Renal cortex interstitium (tissue), 15 donors: ENCODE measurements at places on chromosomes 12 and 14.

- no peak for DNase-seq
Observed at GRCh38 chr12:6340745-6341416, 995 bp downstream of the TNFRSF1A start.

- no peak for DNase-seq
Observed at GRCh38 chr14:72332046-72332445, 399.8 kb downstream of the RGS6 start.

- DNase-seq: no peak
Observed at GRCh38 chr14:63960926-63961567, 108.2 kb downstream of the SYNE2 start.

GRCh38 chr14:68785534-68786490 lies 7.1 kb downstream of the ZFP36L1 start:
- no peak for DNase-seq

DNA sequence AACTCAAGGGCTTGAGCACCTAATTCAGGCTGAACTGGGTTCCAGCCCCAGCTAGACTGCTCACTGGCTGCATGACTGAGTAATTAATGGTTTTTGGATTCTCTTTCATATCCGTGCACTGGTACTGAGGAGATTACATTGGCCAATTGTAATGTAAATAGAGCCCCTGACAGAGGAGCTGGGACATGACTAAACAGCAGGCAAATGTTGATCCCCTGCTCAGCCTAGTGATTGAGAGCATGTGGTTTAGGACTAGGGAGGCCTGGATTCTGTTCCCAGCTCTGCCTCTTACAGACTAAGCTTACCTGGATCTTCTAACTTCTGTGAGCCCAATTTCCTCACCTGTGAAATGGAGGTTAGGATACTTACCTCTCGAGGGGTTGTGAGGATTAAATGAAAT lies 204.3 kb downstream of the ESR2 start:
- no peak for DNase-seq

DNA sequence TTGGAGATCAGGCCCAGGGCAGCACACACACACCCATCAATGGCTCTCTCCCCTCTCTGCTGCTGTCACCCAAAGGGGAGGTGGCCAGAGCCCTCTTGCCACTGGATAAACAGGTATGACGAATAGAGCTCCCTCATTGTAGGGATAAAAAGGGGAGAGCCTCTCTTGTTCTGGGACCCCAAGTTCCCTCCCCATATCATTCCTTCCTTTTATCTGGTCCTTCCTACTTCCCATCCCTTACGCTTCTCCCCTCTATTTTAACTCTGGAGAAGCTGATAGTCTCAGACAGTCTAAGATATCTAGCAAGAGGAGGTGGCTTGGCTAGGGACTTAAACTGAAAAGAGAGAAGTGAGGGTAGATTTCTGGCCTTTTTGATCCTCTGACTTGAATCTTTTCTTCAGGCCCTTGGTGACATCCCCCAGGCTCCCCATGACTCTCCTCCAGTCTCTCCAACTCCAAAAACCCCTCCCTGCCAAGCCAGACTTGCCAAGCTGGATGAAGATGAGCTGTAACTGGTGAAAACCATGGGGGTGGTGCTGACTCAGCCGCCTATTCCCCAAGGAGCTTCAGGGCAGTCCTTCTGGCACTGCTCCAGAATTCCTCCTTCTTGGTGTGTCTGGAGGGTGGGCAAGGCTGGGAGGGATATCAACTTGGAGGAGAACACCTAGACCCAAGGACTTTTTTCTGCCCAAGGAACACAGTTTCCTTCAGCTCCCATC lies 5.3 kb downstream of the ARHGEF25 start:
- no peak for DNase-seq

GRCh38 chr12:10716704-10717315 lies 6.3 kb downstream of the YBX3 start:
- DNase-seq: no peak

- no peak for DNase-seq
Observed at GRCh38 chr14:71267691-71268090, 360.4 kb downstream of the PCNX1 start.

DNA sequence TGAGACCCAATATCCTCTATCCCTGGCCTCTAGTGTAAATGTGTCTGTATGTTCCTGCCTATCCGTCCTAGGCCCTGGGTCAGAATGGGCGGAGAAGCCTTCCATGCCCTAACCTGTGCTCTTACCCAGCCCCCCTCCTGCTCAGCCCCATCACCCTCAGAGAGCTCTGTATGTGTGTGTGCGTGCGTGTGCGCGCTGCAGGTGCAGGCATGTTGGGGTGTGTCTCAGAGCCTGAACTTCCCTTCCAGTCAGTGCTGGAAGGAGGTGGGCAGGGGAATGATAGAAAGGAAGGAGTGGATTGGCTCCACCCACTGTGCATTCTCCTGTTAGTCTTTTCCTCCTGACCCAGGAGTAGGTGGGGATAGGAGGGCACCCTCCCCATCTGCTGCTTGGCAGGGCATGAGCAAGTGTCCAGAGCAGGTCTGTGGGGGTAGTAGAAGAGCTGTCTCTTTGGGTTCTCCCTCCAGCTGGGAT lies 7.2 kb downstream of the NAB2 start:
- no peak for DNase-seq

DNA sequence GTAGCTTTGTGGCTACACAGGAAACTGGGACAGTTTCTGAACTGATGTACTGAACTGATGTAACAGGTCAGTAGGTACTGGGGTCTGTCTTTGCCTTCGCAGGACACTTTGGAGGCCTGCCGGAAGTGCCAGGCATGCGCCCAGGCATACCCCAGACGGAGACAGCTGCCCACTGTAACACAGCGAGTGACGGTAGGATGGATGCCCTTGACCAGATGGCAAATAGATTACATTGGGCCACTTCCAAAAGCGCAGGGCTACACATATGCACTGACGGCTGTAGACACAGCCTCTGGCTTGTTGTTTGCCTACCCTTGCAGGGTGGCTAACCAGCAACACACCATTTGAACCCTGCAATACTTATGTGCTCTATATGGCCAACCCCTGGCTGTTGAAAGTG lies 94.1 kb upstream of the TMPO start:
- no peak for DNase-seq

- DNase-seq: no peak
Observed at GRCh38 chr12:131375261-131375971, 335.5 kb upstream of the SFSWAP start.

DNA sequence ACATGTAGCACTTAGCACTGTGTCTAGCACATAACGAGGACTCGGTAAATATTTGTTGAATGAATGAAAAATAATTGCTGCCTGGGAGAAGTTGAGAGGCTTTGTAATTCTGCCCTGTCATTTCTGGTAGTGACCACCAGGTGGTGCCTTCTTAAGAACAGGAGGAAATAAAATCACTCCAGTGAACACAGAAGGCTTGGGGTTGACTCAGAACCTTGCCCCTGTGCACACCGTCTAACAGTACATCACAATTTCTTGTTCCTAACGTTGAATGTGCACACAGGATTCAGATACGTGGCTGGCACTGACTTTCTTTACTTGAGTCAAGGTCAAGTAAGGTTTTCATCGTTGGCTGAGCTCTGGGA lies 91.8 kb downstream of the RGS6 start:
- peak; percentile 17 for DNase-seq

DNA sequence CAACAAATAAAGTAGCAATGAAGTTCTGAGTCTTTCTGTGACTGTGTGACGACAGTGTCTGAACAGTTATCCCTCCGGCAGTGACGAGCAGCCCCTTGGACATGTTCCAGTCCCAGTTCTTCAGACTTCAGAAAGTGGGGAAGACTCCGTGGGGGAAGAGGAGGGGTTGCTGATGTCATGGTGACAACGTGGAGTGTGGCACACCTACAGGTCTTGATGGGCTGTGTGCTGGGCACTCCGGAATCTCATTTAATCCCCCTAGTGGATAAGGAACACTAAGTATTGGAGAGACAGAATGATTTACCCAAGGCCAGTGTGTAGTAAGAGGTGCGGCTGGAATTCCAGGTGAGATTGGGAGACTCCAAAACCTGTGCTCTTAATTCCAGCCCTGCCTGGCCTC lies 280.2 kb downstream of the CACNA1C start:
- DNase-seq: no peak

DNA sequence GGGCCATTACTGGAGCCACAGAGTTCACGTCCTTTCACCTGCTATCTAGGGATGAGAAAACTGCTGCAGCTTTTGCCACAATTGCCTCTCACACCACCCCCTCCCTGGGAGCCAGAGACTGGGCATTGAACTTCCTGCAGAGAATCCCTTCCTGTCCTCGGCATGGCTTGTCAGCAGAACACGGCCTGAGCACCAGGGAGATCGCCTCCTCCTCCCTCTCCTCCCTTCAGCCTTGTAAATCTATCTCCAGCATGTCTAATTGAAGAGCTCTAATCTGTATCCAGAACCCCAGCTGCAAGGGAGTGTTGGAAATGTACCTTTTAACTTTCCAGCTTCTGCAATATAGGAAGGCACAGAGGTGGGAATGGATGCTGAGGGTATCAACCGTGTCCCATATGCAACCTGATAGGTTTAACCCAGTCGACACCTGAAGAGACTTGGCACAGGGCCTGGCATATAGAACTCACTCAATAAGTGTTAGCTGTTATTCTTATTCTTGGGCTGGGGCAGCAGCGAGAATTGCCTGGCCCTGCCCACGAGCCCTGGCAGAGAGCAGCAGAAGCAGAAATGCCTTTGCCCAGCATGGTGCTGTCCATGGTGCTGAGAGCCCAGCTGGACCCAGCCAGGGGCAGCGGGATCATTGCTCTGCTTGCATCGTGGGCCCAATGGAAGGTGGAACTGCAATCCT lies 26.8 kb downstream of the TMEM63C start:
- peak; percentile 82 for DNase-seq

DNA sequence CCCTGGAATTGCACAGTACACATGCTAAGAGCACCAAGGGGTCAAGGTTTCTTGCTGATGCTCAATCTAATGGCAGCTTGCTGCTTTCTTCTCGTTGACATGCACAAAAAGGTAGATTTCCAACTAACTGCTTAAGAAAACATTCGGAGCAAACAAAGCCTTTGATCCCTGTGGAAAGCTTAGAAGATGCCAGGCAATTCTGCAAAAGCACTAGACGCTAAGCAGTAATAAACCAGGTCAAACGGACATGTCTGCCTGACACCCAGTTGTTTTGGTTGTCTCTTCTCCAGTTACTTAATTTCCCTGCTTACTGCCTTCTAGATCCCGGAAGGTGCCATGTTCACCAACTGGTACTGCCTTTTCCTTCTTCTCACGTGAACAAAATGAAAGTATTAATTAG lies 100.5 kb upstream of the TMCC3 start:
- DNase-seq: peak; percentile 42

DNA sequence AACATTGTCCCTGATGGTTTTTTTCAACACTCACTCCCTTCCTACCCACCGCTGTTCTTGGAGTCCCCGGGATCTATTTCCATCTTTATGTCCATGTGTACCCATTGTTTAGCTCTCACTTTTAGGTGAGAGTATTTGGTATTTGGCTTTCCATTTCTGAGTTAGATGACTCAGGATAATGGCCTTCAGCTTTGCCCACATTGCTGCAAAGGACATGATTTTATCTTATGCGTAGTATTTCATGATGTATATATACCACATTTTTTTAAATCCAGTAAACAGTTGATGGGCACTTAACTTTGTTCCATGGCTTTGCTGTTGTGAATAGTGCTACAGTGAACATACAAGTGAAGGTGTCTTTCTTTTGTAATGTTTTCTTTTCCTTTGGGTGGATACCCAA lies 123.5 kb upstream of the KITLG start:
- no peak for DNase-seq

DNA sequence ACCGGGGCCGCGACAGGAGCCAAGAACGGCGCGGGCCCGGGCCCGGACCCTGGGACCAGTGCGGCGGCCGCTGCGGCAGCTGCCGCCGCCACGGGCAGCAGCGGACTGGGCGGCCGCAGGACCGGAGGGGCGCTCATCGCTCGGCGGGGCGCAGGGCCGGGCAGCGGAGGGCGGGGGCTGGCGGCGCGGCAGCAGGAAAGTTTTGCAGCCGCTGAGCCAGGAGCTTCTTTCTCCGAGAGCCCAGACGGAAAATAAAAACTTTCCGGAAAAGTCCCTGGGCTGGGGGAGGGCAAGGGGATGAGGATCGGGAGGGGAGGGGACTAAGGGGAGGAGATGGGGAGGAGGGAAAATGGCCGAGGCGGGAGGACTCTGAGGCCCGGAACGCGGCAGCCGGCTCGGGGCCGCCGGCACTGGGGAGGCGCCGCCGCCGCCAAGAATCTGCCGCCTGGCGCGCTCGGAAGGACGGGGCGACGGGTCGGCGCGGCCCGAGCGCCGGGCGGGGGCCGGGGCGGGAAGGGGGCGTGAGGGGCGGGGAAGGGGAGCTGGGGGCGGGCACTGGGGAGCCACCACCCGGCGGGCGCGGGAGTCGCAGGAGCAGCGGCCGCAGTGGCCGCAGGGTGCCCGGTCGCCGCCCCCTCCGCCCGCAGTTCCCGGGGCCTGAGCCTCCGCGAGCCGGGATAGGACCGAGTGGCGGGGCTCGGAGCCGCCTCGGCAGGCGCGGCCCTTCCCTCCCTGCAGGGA lies at the start of gene PRKD1:
Gene PRKD1, minus strand, starts transcription at position 472 of the 741 bp plus-strand sequence.
- DNase-seq: peak; percentile 51

DNA sequence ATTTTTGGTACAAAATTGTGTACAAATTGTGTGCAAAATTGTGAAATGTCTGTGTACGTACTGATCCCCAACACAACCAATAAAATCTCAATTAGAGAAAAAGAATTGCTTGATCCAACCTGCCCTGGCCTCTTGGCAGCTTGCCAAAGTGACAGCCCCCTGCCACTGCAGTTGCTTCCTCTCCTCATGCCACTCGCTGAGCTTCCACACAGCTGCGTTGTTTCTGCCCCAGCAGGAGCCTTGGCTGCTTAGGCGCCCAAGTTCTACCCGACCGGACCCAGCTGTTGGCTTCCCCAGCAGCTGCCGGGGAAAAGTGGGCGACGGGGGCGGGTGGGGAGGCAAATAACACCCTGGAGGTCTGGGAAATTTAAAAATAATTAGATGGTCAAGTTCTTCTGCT lies 171.8 kb upstream of the ATF7IP start:
- no peak for DNase-seq
